ENCODE measurements at places on chromosomes 7 and 10. TPM values are rescaled to one million over a fixed set of nuclear protein-coding genes. Genes with fewer than 3 reads are reported as not detected.

MASTL gene
- 6.0 TPM for polyA plus RNA-seq

GPR141 gene
- not detected for polyA plus RNA-seq

CCL24 gene
- 0.64 TPM for polyA plus RNA-seq

FOXI2 gene
- polyA plus RNA-seq: not detected

RFC2 gene
- polyA plus RNA-seq: 12.3 TPM

PIP4K2A gene
- 38.9 TPM for polyA plus RNA-seq

BAG3 gene
- polyA plus RNA-seq: 15.0 TPM

SEMA3A gene
- 0.24 TPM for polyA plus RNA-seq

DPP6 gene
- polyA plus RNA-seq: 13.1 TPM

MAGI2 gene
- polyA plus RNA-seq: 3.2 TPM

FKBP6 gene
- polyA plus RNA-seq: 0.88 TPM

SPDYE16 gene
- 0.40 TPM for polyA plus RNA-seq

C10orf95 gene
- polyA plus RNA-seq: not detected

NEUROD6 gene
- polyA plus RNA-seq: not detected

MOGAT3 gene
- polyA plus RNA-seq: not detected

CAV1 gene
- polyA plus RNA-seq: 4.0 TPM

NYAP1 gene
- polyA plus RNA-seq: 2.8 TPM

HOXA13 gene
- 0.17 TPM for polyA plus RNA-seq

Data from adrenal gland (tissue), 19 donors.